Fibroblast of skin of left quadriceps (primary cell): ENCODE measurements at places on chromosomes 3 and 15.
A peak's percentile ranks its signal among the peaks of the same experiment; 100 is the strongest.

GRCh38 chr15:37221671-37222145, 121.4 kb upstream of the MEIS2 start:
- DNase-seq = no peak

- DNase-seq = no peak
Measured at GRCh38 chr3:149832086-149832485, 19.1 kb downstream of the RNF13 start.

DNA sequence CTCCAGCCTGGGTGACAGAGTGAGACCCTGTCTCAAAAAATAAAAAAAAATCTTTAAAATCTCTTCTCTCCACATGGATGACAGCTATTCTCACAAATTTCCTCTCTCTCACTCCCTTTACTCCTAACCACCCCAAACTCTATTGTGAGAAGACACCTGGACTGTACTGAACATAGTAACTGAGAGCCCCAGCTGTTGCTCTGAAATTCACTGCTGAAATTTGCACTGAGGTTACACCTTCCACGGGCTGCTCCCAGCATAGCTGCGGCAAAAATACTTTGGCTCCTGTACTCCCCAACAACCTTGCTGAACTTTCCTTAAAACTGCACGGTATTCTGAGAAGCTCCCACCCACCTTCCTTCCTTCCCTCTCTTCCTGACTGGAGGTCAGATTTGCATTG, 4.4 kb upstream of the PCCB start:
- DNase-seq = no peak

GRCh38 chr15:83064859-83065258, 2.2 kb downstream of the BTBD1 start:
- no peak for DNase-seq

DNA sequence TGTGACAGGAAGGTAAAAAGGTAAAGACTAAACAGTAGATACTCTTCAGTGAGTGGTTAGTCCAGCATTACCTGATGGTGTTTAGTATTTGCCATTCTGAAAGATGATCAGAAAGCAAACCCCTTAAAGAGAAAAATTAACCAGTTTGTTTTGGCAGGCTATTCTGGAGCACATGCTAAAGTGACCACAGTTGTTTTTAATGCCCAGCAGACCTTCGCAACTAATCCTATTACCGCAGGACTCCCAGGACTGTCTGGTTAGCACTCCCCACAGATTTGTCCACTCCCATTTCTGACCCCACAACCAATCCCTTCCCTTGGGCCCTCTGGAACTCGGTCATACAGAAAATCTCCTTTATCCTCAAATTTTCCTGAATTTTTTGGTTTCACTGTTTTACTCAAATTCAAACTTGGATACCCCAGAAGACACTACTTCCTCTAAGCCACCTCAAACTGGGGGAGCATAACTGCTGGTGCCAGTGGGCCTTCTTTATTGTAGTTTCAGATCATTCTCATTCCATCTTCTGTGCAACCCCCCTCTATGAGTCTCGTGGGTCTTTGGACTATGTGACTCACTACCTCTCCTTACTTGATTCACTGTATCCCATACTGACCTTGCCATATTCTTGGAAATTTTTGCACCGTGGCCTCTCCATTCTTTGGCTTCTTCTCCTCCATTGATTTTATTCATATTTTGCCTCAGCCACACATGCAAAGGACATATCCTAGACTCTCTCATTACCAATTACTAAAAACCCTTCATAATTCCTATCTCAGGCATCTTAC, 104.4 kb downstream of the RBMS3 start:
- peak; percentile 25 for DNase-seq

GRCh38 chr3:71288269-71288930, 295.1 kb downstream of the FOXP1 start:
- no peak for DNase-seq

GRCh38 chr3:557972-558371, 361.4 kb downstream of the CHL1 start:
- DNase-seq = no peak

- no peak for DNase-seq
Measured at GRCh38 chr3:13095408-13095937, 22.2 kb upstream of the IQSEC1 start.

DNA sequence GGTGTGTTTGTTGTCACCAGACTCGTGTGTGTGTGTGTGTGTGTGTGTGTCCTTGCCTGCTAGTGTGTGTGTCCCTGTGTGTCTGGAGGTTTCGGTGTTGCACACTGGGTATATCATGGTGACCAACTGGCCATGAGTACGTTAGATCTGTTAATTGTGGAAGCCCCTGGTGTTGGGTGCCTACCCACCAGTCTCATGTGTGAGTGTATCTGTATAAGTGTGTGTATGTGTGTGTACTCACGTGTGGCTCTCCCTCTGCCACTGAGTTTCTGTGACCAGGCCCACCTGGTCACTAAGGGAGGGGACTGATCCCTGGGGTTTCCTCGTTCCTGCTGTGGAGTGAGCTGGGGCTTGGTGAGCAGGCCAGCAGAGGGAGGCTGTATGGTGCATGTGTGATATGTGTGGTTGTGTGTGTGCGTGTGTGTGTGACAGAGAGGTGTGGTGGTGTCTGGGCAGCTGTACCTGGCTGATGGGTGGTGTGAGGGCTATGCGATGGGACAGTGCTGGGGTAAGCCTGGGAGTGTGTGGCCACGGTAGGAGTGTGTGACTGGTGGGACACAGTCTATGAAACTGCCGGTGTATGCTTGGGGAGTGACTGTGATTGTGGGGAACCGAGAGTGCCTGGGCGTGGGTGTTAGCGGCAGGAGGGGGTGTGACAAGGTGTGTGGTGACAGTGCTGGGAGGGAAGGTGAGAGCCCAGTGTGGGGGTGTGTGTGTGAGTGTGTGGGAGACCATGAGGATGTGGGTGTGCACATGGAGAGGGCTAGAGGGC, 1.8 kb downstream of the PRKCD start:
- no peak for DNase-seq

DNA sequence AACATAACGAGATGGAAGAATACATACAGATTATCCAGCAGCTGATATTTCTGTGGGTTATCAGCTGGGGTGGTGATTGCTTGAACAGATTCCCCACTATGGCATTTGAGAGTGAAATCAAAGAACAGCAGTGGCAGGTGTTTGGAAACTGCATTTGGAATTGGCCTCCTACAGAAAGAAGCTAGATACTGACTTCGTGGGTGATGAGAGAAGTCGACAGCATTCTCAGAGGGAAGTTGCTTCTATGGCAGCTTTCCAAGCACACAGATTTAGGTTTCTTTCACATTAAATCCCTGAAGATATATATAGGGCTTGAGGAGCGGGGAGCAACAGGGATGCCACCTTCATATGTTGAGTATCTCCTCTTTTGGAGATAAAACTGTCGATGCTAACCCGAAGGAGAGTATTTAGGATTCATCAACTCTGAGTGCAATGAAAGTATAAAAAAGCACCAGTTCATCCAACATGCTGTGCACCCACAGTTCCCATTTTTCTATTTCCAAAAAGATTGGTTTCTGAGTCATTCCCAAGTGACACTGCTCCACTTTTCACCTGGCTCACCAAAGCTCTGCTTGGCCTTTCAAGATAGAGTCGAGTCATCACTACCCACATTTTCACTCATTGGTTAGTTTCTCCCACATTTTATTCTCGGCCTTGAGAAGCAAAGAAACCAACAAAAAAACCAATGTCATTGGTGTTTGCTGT, 579.8 kb upstream of the SUCLG2 start:
- DNase-seq = no peak

DNA sequence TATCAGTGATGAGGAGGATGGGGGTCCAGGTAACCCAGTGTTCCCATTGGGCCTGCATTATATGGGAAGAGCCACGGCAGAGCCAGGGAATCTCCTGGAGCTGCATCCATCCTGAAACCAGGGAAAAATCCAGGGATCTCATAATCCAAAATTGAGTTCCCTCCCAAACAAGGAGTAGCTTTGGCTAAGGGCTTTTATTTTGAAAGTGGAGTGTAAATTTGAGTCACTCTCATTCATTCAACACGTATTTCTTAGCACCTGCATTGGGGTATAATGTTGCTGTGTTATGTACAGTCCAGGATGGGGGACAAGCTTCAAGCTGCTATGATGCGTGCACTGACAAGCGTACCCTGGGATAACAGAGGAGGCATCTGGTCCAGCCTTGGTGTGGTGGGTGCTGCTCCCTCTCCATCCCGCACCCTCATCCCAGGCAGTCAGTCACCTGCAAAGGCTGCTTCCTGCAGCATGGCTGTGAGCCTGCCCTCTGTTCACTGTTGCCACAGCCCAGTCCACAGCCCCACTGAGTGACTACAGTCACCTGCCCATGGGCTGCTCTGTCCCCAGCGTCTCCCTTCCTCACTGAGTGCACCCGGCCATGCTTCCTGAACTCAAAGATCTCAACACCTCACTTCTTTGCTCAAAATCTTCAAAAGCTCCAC, 135.6 kb downstream of the OPA1 start:
- no peak for DNase-seq

GRCh38 chr3:191795196-191795595, 334.2 kb downstream of the PYDC2 start:
- no peak for DNase-seq

DNA sequence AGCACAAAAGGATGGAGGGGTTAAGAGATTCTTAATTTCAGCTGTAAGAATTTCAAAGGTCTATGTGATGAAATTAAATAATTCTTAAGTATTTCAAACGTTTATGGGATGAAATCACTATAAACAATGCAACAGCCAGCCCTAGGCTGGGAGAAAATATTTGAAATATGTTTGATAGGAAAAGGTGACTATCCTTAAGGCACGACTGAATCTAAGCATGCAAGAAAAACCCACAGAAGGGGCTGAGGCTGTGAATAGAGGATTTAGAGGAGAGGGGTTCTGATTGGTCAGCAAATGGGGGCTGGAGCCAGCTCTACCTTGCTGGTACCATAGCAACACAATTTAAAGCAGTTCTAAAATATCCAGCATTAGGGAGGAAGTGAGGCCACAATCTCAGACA, 220.8 kb upstream of the ATP10A start:
- DNase-seq = no peak
